ENCODE measurements at places on chromosomes 5 and 9. TPM values are rescaled to one million over a fixed set of nuclear protein-coding genes. Genes with fewer than 3 reads are reported as not detected.

DNA sequence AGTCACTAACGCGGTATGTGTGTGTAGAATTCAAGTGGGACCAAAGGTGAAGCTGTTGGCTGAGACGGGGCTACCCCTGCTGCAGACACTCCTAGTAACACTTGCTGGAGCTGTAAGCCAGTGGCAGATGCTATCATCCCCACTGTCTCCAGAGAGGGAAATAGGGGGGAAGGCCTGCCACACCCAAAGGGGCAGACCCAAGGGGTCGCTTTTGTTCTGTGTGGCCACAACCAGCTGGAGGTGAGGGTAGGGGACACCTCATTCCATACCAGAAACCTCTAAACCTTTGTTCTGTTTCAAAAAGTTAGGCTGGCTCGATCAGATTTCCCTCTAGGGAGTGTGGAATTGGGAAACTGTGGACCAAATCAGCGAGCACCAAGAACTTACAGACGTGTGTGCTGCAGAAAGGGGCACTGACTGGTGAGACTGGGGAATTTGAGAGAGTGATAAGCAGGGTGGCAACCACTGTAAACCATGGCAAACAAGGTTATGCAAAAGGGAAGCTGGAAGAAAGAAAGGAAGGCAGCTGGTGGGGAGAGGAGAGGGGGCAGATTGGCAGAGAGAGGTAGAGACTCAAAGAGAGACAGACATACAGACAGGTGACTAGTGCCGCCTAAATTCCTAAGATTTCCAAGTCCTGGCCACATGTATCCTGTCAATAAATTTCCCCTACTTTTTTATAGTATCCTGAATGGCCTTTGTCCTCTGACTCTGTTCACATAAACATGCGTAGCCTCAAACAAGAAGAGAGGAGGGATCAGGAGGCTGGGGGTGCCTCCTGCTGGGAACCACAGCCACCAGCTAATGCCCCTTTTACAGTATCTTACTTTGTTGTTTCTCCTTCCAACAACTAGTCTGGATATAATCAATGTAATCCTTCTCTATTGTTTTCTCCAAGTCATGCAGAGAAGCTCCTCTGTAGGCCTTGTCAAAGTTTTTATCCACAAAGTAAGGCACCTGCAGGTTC, 15.6 kb upstream of the SPATA24 start:
- H3K27ac ChIP-seq, result no peak overlapping the region
- H3K4me1 ChIP-seq, result no peaks in the 10 kb centered on the region
- H3K36me3 ChIP-seq, result peaks cover 8% of the 10 kb centered on the region
- H3K27me3 ChIP-seq, result no peaks in the 10 kb centered on the region
- DNase-seq, result no peak

- no peak overlapping the region for H3K4me3 ChIP-seq
- no peak overlapping the region for H3K27ac ChIP-seq
- DNase-seq, result no peak
- peaks cover 9% of the 10 kb centered on the region for H3K4me1 ChIP-seq
Measured at GRCh38 chr5:173623296-173623771, 6.9 kb upstream of the BOD1 start.

GRCh38 chr5:158080112-158080511, 221.2 kb upstream of the CLINT1 start:
- H3K27ac ChIP-seq, result no peak overlapping the region
- no peak overlapping the region for H3K4me3 ChIP-seq
- DNase-seq, result no peak
- H3K36me3 ChIP-seq, result no peaks in the 10 kb centered on the region

DNA sequence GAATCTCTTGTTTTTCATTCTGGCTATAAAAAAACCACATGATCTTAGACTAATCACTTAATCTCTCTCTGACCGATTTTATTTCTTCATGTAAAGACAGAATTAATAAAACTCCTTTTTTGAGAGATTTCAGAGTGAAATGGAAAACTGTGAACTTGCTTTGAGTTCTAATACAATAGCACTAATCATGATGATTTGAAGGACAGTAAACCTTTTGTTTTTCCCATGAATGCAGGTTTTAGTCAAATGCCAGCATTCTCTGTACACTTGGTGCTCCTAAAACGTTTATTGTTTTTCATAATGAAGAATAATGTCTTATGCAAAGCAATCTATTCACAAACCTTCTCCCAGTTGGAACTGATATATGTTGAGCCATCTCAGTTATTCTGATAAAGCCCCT, 86.8 kb downstream of the SLC24A2 start:
- H3K4me1 ChIP-seq, result no peaks in the 10 kb centered on the region
- DNase-seq, result no peak
- H3K27ac ChIP-seq, result no peak overlapping the region
- H3K36me3 ChIP-seq, result no peaks in the 10 kb centered on the region

Gene HEMGN
- polyA plus RNA-seq, result not detected

Gene MZB1
- 0.32 TPM for polyA plus RNA-seq
